ENCODE measurements at places on chromosomes 1 and 21.

- DNase-seq, result no peak
Measured at GRCh38 chr1:29603622-29604021, 367.3 kb downstream of the PTPRU start.

- DNase-seq, result no peak
Measured at GRCh38 chr21:39296891-39297290, 16.5 kb downstream of the BRWD1 start.

GRCh38 chr1:245958016-245958415 is 549.1 kb downstream of the SMYD3 start:
- no peak for DNase-seq

DNA sequence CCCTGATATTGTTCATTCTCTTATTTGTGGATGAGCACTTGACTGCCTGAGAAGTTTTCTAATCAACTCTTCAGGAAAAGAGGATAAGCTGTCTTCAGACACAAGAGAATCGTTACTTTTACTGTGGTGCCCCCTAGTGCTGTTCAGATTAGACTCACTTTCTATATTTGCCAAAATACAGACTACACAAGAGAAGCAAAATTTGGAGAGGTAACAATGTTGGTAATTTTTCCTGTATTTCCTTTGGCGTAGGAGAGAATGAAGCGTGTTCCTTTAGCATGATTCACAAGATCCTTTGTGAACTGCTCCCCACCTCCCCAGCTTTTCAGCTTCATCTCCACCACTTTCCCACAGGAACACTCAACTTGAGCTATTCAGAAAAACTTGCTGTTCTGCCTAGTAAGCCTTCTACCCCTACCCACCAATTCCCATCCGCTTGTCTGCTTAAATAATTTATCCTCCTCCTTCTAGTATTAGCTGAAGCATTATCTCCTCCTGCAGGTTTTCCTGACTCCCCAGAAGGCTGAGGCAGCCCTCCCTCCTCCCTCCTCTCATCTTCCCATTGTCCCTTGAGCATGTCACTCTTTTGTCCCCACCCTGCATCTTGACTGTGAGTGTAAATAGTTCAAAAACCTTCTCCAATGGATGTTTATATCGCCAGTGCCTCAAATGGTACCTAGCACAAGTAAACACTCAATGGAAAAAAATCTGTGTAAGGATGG is 4.5 kb downstream of the TNFSF4 start:
- peak; percentile 40 for DNase-seq

- DNase-seq, result no peak
Measured at GRCh38 chr1:33087677-33088076, 6.7 kb downstream of the AZIN2 start.

DNA sequence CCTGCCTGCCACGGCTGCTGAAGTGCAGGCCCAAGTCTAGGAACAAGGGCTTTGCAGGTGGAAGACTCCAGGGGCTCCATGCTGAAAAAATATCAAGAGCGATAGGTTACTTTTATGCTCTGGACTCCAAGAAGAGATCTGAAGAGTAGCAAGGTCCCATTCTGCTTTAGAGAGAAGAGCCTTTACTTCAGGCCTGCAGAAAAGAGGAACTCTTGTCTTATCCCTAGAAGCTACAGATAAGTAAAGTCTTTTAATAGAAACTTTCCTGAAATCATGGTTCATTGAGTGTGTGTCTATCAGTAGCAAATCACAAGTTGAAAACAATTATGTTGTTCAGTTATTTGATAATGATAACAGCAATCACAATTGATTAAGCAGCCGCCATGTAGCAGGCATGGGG is 113.3 kb downstream of the TNR start:
- no peak for DNase-seq

GRCh38 chr1:7266561-7266960 is 481.3 kb downstream of the CAMTA1 start:
- no peak for DNase-seq

GRCh38 chr1:19484798-19485361 is 459 bp downstream of the CAPZB start:
- peak; percentile 20 for DNase-seq

DNA sequence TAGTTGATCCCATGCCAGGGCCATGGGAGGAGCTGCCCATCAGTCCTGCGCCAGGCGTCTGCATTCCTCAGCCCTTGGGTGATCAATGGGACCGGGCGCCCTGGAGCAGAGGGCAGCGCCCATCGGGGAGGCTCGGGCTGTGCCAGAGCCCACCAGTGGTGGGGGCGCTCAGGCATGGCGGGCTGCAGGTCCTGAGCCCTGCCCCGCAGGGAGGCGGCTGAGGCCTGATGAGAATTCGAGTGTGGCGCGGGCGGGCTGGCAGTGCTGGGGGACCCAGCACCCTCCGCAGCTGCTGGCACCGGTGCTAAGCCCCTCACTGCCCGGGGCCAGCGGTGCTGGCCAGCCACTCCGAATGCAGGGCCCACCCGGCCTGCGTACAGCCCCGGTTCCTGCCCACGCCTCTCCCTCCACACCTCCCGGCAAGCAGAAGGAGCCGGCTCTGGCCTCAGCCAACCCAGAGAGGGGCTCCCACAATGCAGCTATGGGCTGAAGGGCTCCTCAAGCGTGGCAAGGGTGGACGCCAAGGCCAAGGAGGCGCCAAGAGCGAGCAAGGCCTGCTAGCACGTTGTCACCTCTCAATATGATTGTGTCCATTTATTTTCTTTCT is 238.1 kb upstream of the OLFM3 start:
- DNase-seq, result no peak

GRCh38 chr1:51303751-51304251 is 26.6 kb downstream of the TTC39A start:
- no peak for DNase-seq

GRCh38 chr1:145961425-145962156 is 2.8 kb downstream of the ANKRD34A start:
- no peak for DNase-seq

DNA sequence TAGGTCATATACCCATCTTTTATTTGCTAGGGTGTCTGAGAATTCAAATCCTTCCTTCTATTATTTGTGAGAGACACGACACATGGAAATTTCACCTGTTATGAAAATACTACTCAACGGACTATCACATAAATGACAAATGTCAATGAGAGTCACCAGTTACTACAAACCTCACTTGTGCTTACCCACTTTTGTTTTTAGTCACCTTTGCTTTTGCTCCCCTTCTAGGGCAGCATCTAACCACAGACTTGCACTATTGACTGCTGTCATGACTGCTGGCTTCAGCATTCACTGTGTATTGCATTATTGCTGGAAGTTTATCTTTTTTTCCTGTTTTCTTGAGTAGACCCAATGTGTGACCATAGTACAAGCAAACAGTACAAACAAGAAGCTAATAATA is 1048.0 kb downstream of the PLA2G4A start:
- no peak for DNase-seq

- no peak for DNase-seq
Measured at GRCh38 chr1:173852105-173852504, 15.7 kb downstream of the GAS5 start.

DNA sequence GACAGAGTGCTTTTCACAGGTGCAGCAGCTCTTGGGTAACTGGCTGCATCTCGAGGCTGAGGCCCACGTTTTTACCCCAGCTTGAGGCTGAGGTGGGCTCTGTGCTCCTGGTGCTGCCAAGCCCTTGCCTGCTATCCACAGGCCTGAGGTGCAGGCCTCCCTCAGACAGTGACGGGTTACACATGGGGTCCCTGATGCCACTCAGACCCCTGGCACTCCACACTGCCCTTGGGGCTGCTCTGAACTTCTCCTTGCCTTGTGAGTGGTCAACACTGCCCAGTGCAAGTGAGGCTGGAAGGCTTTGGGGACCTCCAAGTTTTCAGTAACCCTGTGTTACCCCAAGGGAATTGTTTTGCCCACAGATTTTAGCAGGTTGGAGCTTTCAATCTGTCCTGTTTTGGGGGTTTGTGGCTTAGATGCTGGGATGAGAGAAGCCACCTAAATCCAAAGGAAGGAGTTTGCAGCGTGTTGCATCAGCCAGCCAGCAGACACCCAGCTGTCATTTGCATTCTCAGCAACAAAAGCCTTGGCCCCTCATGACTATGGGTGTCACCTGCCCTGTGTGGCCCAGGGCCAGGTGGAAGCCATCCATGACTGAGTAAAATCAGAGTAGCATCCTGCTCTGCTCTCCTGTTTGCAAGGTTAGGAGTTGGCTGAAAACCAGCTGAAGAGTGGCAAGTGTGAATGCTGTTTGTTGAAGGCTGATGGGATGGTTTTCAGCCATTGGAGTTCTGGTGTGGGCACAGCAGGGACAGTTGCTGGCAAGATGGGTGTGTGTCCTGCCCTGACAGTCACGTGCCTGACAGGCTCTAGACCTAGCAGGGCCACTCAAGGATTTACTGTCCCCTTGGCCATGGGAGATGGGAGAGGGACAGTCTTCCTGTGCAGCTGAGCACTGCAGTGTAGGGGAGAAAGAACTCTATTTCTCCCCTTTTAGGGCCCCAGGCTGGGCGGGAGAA is 3.2 kb downstream of the RNF187 start:
- DNase-seq, result no peak

- no peak for DNase-seq
Measured at GRCh38 chr1:23057301-23057700, 38.0 kb downstream of the KDM1A start.

DNA sequence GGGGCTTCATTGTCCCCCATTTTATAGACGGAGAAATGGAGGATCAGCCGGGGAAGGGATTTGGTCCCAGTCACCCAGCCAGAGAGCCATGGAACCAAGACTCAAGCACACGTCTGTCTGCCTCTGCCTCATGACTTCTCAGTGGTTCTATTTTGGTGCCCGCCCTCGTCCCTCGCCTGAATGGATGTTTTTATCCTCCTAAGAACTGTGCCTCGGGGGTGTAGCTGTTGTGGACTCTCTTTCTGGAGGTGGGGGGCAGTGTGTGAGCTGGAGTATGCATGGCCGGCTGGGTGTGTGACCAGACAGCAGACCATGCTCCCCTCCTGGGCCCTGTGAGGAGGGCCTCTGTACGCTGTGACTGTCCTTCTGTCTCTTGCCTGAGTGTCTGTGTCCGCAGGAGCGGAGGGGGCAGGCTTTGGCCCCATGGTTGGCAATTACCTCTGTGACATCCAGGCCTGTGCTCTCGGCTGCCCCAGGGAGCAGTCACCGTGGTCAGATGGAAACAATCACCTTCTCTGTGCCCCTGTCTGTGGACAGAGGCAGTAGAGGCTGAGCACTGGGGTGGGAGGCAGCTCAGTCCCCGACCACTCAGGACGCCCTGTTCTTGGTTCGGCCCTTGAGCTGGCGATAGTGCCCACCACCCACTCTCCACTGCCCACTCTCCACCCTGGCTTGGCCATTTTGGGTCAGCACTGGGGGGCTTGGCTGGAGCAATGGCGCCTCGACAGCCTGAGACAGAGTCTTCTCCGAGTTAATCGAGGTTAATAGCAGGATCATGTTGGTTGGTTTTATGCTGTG is 20.4 kb downstream of the WNT4 start:
- no peak for DNase-seq

- no peak for DNase-seq
Measured at GRCh38 chr1:25881266-25881665, 5.8 kb upstream of the PAQR7 start.

DNA sequence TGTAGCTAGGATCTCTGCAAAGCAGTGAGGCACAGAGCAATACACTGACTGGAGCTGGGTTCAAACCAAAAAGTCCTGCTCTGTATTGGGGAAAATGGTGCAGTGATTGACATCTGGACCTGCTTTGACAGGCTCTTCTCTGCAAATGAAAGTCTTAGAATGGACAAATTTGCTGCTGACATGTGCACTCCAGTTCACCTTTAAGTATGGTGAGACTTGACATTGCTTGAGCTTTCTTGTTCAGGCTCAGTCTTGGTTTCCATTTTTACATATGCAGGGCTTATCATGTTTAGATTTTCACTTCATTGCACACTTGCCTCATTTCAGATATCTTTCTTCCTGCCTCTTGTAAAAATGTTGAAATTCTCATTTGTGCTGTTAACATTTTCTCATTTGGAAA is 1655.0 kb downstream of the MRPL39 start:
- DNase-seq, result no peak

DNA sequence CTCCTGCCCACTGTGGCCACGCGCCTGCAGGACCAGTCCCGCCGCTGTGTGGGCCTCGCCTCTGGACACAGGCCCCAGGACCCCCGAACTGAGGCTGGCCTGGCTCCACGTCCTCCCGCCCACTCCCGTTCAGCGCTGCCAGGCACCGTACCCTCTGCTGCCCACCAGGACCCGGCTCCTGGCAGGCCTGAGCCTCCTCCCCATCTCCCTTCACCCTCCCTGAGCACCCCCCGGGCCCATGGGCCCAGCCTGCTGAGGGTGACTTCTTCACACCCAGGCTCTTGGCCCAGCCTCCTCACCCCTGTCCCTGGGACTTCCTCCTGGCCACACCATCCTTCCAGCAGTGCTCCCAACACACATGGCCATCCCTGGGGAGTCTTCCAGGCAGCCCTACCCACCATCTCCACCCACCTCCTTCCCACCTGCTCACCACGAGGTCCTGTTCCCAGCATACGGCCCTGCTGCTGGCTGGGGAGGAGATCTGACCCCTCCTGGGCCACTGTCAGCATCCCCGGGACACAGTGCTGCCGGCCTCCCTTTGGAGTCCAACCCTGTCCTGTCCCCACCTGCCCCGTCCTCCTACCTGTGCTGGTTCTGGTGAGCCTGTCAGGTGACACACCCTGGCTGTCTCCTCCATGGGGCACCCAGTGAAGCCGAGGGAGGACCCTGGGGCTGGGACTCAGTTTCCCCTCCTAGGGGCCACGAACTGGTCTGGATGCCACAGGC is 53.7 kb downstream of the SLX9 start:
- no peak for DNase-seq

GRCh38 chr21:42596657-42597056 is 56.8 kb upstream of the PDE9A start:
- no peak for DNase-seq

GRCh38 chr21:33783187-33783979 is 132.2 kb downstream of the ATP5PO start:
- no peak for DNase-seq

DNA sequence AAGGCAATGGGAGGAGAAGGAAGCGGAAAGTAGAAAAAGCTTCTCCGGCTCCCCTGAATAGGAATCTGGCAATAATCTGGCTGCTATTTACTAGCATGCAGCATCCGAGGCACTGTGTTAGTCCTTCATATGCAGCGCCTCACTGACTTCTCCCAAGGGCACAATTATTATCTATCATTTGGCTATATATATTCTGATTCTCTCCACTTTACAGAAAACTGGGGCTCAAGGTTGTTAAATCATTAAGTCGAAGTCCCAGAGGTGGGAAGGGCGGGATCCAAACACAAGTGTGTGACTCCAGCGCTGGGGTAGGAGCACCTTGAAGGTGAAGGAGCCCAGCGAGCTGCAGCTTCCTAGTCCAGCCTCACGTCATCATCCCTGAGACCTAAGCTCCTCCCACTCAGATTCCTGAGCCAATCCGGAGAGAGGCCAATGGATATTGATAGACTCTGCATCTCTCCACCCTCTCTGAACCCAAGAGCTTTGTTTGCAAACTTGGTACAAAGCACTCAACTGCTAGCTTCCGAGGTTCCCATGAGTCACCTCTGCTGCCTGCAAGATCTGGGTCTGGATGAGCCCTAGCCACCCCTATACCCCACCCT is 16.6 kb upstream of the EYA3 start:
- no peak for DNase-seq
